ENCODE measurements at places on chromosomes 5 and 9. TPM values are rescaled to one million over a fixed set of nuclear protein-coding genes. Genes with fewer than 3 reads are reported as not detected.

The ZNF483 gene
- 1.4 TPM for total RNA-seq

The SNCB gene
- not detected for total RNA-seq

The IGFBPL1 gene
- total RNA-seq, result under 0.01 TPM

The LCN15 gene
- total RNA-seq, result not detected

The ADGRD2 gene
- not detected for total RNA-seq

The CDK7 gene
- 65.6 TPM for total RNA-seq

The TAF1L gene
- not detected for total RNA-seq

The PCDHB11 gene
- under 0.01 TPM for total RNA-seq

The WNT8A gene
- total RNA-seq, result not detected

The DCTN4 gene
- total RNA-seq, result 50.2 TPM

The HAVCR1 gene
- not detected for total RNA-seq

The TYRP1 gene
- 0.90 TPM for total RNA-seq

The PHF24 gene
- not detected for total RNA-seq

The CAMK2A gene
- total RNA-seq, result 0.18 TPM

The PCDHB6 gene
- total RNA-seq, result under 0.01 TPM

The SLC34A1 gene
- not detected for total RNA-seq

The SGCD gene
- total RNA-seq, result 10.6 TPM

Data from IMR-90 (cell line).